Renal cortex interstitium (tissue), 15 donors: ENCODE measurements at places on chromosomes 16 and 17. TPM values are rescaled to one million over a fixed set of nuclear protein-coding genes. Genes with fewer than 3 reads are reported as not detected.

The MEOX1 gene
- 14.3 TPM for polyA plus RNA-seq

The CDH13 gene
- polyA plus RNA-seq = 12.8 TPM

The CPHXL2 gene
- 0.11 TPM for polyA plus RNA-seq

The PSMD3 gene
- polyA plus RNA-seq = 129 TPM

The CRYBA1 gene
- polyA plus RNA-seq = not detected

The FBXL19 gene
- 18.0 TPM for polyA plus RNA-seq

The ESRP2 gene
- 23.0 TPM for polyA plus RNA-seq

The C17orf50 gene
- polyA plus RNA-seq = not detected

The KIF18B gene
- polyA plus RNA-seq = 15.8 TPM

The FBXW10 gene
- 0.80 TPM for polyA plus RNA-seq

The PTX4 gene
- polyA plus RNA-seq = not detected

The TNP2 gene
- not detected for polyA plus RNA-seq

The ACSM5 gene
- 3.8 TPM for polyA plus RNA-seq

The PITPNM3 gene
- 10.2 TPM for polyA plus RNA-seq

The CA7 gene
- polyA plus RNA-seq = 0.32 TPM

The ERAL1 gene
- polyA plus RNA-seq = 73.8 TPM

The LAT gene
- 9.3 TPM for polyA plus RNA-seq

The DHX38 gene
- polyA plus RNA-seq = 76.8 TPM

The DNAJA3 gene
- polyA plus RNA-seq = 40.4 TPM

The KRTAP4-4 gene
- not detected for polyA plus RNA-seq

The CSH2 gene
- polyA plus RNA-seq = 2.9 TPM

The SERPINF2 gene
- 101 TPM for polyA plus RNA-seq

The ANKRD40CL gene
- polyA plus RNA-seq = 0.23 TPM

The MYH8 gene
- polyA plus RNA-seq = 0.54 TPM
